ENCODE measurements at places on chromosomes 11 and 22.

DNA sequence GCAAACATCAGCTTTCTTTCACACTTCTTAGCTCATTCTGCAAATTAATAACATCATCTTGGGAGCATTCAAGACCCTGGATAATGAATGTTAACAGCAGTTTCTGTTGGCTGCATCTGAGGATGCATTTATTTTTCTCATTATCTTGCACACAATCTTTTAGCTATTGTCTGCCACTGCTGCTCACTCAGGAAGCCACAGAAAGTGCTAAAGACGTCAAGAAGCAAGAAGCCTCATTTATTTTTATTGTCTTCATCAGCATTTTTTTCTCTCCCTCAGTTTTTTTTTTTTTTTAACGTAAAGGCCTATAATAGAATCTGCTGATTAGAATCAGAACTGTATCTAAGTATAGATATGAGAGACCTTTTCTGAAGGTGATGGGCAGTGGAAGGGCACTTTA, 1339.4 kb downstream of the FAM181B start:
- no peak for DNase-seq

GRCh38 chr11:27012234-27012921, 18.5 kb downstream of the FIBIN start:
- DNase-seq, result peak; percentile 9

DNA sequence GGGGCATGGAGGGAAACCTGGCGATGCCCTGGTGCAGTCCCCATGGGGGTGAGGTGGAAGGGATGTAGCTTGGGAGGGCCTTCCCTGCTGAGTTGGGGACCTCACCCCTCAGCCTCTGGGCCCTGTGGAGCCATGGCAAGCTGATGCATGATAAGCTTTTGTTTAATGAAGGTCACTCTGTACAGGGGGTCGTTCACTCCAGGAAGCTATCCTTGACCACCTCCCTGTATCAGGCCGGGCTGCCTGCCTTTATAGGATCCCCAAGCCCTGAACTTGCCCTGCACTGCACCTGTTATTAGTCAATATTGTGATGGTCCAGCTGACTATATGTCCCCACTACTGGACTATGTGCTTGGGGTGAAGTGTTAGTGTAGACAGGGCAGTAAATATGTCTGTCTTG, 49.7 kb upstream of the MYEOV start:
- DNase-seq, result no peak

DNA sequence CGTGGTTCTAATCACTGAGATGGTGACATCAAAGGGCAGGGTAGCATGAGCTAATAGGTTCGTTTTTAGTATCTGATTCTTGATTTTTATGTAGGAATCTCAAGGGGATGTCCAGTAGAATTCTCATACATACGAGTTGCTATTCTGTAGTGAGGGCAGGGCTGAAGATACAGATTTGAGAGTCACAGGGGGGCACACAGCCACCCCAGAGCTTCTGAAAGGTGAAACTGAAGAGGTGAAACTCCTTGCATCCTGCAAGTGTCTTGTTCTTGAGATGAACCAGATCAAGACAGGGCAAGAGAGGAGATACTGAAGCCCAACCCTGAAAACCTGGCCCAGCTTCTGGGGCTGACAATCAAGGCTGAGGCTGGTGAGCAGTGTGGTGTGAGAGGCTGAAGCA, 35.6 kb upstream of the TMEM123 start:
- DNase-seq, result no peak

DNA sequence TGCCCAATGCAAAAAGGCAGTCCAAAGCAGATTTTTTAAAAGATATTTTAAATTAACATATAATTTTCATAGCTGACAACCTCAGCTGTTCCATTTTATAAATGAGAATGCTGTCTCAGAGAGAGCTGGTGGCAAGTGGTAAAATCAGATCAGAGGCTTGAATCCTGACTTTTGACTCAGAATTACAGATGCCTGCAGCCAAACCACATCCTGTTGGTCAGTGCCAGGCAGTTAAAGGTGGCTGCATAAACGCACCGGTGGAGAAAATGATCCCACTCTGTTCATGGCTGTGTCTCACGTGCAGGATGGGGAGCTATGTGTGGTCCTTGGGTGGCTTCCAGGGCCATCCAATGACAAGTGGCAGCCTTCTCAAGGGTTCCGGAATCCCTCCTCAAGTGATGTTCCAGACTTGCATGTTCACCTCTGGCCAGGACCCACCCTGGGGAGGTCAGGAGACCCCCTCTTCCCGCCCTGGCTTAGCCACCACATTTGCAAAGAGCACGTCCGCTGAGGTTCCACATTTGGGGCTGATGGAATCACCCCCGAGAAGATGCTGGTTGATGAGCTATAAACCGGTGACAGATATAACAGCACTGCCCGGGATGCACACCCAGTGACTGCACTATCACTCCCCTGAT, 155.5 kb downstream of the SHANK2 start:
- DNase-seq, result no peak

- no peak for DNase-seq
Measured at GRCh38 chr11:11020747-11021149, 162.9 kb upstream of the ZBED5 start.

- no peak for DNase-seq
Measured at GRCh38 chr11:9825315-9825714, 161.4 kb downstream of the SWAP70 start.

GRCh38 chr22:44442186-44442815, 55.7 kb downstream of the RTL6 start:
- no peak for DNase-seq

- no peak for DNase-seq
Measured at GRCh38 chr11:96139691-96140090, 203.3 kb downstream of the MAML2 start.

DNA sequence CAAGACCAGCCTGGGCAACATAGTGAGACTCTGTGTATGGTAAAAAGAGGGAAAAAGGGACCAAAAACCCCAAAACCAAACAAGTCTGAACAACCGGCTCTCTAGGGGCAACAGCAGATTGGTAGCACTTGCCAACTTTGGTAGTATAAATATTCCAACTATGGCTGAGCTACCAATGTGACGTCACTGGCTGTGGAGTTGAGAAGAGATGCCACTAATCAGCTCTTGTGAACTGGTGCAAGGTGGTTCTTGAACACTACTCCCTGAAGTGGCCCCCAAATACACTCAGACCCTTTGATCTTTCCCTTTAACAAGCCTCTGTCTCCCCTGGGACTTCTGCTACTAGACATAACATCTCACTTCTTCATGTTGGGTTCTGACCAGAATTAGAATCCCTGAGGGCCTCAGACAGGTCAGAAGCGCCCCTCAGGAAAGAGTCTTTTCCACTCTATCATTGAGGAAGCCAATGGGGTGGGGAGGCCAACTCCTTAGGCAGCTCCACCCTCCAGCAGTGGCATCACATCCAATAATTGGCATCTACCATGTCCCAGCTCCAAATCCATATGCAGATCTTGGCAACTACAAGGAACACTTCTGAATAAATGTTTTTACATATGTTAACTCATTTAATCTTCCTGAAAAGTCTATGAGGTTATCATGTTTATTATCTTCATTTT, 49.2 kb downstream of the RPL27A start:
- no peak for DNase-seq

DNA sequence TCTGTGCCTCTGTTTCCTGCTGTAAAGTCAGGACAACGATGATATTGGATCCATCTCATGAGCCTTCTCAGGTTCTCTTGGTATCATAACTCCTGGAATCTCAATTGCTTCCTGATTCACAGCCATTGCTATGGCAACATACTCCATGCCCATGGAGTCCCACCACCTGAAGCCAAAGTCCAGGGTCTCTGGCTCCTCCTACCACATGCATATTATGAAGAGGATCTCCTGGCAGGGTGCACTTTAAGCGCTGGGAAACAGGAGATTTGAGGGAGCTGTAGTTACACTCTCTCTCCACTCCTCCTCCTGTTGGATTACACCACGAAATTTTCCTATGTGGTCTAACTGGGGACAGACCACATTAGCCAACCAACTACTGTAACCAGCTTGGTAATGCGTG, 130.9 kb upstream of the SEZ6L start:
- no peak for DNase-seq

DNA sequence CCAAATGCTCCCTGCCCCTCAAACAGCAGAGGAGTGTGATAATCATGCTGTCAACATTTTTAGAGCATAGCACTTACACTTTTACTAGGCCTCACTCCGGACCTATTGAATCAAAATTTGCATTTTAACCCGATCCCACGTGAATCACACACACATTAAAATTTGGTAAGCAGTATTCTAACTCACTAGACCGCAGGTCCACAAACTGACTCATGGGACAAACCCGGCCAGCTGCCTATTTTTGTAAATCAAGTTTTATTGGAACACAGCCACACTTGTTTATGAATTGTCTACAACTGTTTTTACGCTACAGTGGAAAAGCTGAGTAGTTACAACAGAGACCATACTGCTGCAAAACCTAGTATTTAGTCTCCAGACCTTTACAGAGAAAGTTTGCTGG, 43.3 kb downstream of the SNX19 start:
- no peak for DNase-seq

DNA sequence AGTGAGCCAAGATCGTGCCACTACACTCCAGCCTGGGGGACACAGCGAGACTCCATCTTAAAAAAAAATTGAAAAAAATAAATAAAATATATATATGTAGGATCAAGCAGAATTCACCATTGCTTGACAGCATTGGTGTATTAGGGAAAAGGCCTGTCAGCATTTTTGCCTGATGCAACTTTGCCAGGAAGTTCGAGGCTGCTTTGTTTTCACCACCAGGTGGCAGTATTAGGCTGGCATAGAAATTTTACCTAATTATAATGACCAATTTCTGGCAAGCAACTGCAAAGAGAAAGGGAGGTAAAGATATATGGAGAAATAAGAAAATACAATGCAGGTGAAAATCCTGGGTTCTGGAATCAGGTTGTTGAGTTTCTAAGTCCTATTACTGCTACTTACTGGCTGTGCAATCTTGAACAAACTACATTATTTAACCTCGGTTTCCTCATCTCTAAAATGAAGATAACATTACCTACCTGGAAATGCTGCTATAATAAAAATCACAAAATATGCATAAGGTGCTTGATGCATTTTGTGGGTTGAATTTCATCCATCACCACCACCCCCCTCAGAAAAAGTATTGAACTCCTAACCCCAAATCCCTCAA, 24.7 kb downstream of the LAYN start:
- peak; percentile 47 for DNase-seq

DNA sequence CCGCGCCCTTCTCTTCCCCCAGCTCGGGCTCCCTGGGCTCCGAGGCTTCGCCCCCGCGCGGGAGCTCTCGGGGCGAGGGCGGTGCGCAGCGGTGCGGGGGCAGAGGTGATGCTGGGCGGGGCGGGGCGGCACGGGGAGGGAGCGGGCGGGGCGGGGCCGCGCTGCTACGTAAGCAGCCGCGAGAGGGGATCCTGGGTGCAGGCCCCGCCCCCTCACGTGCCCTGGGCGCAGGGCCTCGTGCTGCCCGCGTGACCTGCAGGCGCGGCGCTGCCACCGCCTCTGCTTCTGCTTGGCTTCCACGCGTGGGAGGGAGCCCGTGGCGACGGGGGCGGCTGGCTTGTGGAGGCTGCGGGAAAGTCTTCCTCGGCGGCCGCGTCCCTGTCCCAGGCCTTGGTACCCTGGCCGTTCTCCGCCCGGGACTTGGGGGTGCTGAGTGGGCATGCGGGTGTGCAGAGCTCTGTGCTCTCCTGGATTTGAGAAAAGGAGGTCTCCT, 132.6 kb upstream of the HSD17B12 start:
- no peak for DNase-seq

- DNase-seq, result no peak
Measured at GRCh38 chr11:109302591-109303334, 119.2 kb upstream of the C11orf87 start.

- no peak for DNase-seq
Measured at GRCh38 chr11:40186437-40187263, 1272.8 kb downstream of the LRRC4C start.

DNA sequence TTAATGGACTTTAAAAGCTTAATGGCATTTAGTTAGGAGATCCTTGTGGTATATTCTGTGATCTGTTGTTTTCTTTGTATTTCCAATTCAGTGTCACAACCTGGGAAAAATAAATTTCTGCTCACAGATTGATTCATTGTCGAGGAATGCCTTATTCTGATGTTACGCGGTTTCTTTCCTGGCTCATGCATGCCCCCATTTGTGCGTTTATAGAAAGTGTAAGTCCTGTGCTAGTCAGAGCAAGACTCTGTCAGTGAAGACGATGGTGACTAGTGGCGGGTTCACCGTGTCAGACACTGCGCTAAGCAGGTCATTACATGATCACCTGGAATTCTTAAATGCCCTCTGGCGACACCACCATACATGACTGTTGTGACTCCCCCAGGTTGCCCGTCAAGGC, 169.4 kb downstream of the TBC1D22A start:
- DNase-seq, result no peak

GRCh38 chr11:76217653-76218160, 11.4 kb upstream of the WNT11 start:
- no peak for DNase-seq

GRCh38 chr22:35973388-35973787, 55.2 kb downstream of the RBFOX2 start:
- DNase-seq, result no peak

GRCh38 chr11:126357055-126357962, 1.8 kb downstream of the ST3GAL4 start:
- DNase-seq, result no peak

- no peak for DNase-seq
Measured at GRCh38 chr11:35061516-35062440, 77.2 kb upstream of the CD44 start.

GRCh38 chr11:132056689-132057088, 686.3 kb downstream of the NTM start:
- DNase-seq, result no peak

- DNase-seq, result no peak
Measured at GRCh38 chr11:129896062-129896461, 684 bp upstream of the NFRKB start.

DNA sequence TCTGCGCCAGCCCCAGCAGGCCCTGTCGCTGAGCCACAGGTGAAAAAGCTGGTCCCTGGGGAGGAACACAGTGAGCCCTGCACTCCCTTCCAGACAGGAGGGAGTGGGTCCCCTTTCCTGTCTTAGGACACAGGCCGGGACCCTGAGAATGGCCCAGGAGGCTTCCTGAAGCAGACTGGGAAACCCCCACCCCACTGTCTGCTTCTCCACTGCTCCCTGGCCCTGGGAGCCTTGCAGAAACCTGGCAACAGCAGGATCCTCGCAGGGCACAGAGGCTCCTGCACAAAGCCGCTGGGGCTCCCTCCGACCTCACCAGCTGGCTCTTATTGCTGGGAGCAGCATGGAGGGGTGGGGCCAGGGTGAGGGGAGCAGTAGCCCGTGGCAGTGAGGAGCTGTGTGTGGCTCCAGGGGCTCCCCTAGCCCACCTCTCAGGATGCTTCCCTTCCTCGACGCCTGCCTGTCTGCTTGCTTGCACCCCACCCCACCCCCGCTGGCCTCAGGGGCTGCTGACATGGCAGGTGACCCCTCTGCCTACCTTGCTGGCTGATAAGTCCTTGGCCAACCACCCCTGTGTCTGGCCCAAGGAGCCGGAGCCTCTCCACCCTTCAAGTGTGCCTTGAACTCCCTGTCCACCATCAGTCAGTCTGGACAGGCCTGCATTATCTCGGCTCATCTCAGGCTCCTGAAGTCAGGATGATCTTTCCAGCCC, 72.1 kb upstream of the KCNQ1OT1 start:
- DNase-seq, result no peak

DNA sequence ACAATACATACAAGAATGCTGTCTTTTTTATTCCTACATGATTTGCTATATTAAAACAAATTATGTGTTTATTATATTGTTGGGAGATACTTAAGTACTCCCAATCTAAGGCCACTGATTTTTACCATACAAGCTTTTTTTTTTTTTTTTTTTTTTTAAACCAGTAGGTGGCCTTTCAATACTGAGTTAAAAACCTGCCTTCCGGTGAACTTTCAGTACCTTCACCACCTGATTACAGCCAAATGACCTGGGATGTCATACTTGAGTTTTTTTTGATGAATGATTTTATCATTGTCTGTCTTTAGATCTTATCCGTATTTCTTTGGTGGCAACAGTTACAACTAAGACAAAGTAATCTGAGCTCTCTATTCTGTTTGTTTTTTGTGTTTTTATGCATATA, 94.0 kb upstream of the FOLH1 start:
- no peak for DNase-seq
